ENCODE measurements at places on chromosomes 2 and 18.

DNA sequence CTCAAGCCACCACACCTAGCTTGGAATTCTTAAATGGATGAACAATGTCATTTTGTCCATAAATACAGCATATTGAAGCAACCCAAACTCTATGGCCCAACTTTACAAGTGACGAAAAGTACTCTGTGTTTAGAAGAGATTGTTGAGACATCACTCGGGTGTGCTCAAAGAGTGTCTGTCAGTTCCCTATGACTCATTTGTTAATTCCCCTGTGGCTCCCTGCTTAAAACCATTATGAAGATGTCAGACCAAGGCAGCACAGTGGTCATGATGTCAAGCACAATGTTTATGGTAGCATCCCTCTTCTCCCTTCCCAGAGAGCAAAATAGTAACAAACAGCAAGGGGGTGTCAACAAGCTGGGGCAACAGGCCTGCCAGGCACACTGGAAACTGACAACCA lies 3.0 kb downstream of the LYG1 start:
- DNase-seq, result no peak

- peak; percentile 0 for DNase-seq
Measured at GRCh38 chr18:63604791-63605567, 17.8 kb downstream of the SERPINB13 start.

- no peak for DNase-seq
Measured at GRCh38 chr2:85394261-85394681, 15.9 kb downstream of the CAPG start.

GRCh38 chr2:174606336-174606735 lies 8.7 kb upstream of the WIPF1 start:
- DNase-seq, result no peak

DNA sequence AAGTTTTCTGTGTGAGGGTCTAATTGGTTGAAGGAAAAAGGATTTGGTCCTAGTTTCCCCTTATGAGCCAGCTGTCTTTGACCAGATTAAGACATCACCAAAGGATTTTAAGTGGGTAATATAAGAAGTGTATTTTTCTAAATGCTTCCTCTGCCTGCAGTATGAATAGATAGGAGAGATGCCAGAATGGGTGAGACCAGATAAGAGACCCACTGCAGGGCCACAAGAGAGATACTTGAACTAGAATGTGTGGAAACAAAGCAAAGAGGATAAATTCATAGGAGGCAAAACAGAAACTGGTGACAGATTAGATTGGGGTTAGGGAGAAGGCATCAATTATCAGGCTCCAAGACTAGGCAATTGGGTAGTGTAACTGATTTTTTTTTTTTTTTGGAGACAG lies 1.1 kb upstream of the HDHD2 start:
- DNase-seq, result no peak

DNA sequence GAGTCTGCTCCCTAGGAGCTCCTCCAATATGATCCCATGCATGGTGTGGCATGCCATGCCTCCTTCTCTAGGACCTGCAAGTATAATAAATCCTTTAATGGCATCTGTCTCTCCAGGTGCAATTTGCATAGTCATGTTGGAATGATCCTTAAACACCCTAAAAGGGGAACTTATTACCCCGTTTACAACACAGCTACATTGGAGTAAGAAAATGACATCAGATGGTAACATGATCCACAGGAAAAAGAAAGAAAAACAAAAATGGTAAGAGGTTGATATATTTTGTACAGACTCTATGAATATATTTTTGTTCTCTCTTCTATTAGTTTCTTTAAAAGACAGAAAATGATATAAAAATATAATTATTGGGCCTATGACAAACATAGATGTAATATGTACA lies 79.0 kb downstream of the CRACDL start:
- no peak for DNase-seq

DNA sequence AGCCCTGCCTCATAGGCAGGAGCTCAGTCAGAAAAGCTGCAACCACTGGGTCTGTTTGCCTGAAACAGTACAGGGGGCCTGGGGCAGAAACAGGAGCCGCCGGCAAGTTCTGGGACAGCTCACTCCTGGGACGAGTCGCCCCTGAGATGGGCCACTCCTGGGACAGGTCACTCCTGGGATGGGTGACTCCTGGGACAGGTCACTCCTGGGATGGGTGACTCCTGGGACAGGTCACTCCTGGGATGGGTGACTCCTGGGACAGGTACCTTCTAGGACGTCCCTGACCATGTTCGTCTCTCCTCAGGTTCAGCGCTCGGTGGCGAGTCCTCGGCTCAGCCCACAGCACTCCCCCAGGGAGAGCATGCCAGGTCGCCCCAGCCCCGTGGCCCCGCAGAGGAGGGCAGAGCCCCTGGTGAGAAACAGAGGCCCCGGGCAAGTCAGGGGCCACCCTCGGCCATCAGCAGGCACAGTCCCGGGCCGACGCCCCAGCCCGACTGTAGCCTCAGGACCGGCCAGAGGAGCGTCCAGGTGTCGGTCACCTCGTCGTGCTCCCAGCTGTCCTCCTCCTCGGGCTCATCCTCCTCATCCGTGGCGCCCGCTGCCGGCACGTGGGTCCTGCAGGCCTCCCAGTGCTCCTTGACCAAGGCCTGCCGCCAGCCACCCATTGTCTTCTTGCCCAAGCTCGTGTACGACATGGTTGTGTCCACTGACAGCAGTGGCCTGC lies 51.8 kb downstream of the NTSR2 start:
- DNase-seq, result no peak

GRCh38 chr2:94759211-94759610 lies 112.0 kb upstream of the TEKT4 start:
- no peak for DNase-seq

- DNase-seq, result no peak
Measured at GRCh38 chr2:150490466-150490865, 3.0 kb upstream of the RND3 start.

GRCh38 chr2:113174376-113174750 lies 592 bp downstream of the PSD4 start:
- no peak for DNase-seq

DNA sequence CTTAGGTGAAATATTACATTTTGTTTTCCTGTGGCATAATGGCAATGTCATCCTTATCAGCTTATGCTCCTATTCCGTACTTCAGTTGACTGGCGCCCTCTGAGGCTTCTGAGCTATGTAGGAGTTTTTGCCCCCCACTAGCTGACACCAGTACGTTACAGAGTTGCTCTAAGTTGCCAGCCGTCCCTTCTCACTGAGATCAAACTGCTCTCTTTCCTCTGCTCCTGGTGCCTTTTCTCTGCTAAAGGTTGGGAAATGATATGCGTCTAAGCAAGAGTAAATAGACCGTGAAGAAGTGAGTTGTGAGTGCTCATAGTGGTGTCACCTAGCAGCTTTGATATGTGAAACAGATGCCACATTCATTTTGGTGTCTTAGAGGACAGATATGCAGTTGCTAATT lies 99.2 kb downstream of the RAPGEF4 start:
- DNase-seq, result peak; percentile 7

DNA sequence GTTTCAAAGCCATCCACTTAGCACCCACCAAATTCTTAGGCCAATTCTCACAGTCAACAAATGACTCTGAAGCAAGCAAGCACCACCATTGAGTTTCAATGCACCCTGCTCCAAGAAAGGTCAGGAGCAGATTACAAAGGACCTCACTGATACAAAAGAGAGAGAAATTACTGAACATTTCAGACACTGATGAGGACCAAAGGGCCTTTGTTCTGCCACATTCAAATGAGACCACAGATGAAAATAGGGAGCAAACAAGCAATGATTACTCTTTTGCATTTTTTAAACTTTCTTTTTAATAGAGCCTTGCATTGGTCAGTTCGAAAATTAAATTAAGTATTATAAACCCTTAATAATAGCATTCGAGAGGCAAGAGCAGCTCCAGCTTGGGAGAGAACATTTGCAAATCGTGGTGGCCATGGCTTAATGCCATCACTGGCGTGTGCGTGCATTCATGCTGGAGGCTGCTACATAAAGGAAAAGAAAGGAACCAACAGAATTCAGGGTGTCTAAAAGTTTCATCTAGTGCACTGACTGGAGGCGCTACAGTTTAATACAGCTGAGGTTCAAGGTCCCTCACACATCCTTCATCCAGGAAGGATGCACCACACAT lies 87.5 kb downstream of the KLF7 start:
- no peak for DNase-seq

GRCh38 chr2:180125245-180125962 lies 118.3 kb upstream of the CWC22 start:
- no peak for DNase-seq

DNA sequence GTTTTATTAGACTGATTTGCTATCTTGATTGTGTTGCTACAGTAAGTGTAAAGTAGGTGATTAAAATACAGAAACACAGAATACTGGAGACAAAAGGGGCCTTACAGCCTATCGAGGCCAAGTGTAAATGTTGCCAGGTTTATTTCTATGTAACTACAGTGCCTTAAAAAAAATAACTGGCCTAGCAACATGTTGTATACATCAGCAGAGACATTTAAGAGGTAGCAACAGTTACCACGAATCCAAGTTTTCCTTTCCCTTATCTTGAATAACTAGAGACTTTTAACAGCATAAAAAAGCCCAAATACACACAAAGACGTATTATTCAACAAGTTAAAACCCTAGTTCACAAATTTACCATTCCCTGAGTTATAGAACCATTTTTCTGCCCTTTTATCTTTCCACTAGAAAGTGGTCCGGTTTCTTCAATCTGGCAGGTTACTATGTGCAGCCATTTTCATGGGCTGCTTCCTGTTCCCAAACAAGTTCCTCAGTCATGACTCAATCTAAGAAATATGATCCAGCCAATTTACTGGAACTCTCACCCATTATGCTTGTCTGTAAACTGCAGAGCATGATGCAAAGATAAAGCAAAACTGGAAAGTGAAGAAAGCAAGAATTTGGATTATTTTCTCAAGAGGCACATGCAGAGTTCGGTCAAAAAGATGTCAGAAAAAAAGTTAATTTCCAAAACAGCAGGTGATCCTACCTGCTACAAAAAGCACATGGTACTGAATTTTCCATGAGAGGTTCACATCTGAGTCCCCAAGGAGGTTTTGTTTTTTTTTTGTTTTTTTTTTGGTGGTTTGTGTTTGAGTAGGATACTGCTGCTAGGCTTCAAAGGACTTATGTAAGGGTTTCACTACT lies 22.2 kb downstream of the NFE2L2 start:
- no peak for DNase-seq

GRCh38 chr2:187658952-187659525 lies 104.8 kb upstream of the TFPI start:
- no peak for DNase-seq

- peak; percentile 8 for DNase-seq
Measured at GRCh38 chr2:86221066-86221684, 21.9 kb downstream of the MRPL35 start.

- DNase-seq, result no peak
Measured at GRCh38 chr18:60445341-60445740, 72.8 kb upstream of the MC4R start.

DNA sequence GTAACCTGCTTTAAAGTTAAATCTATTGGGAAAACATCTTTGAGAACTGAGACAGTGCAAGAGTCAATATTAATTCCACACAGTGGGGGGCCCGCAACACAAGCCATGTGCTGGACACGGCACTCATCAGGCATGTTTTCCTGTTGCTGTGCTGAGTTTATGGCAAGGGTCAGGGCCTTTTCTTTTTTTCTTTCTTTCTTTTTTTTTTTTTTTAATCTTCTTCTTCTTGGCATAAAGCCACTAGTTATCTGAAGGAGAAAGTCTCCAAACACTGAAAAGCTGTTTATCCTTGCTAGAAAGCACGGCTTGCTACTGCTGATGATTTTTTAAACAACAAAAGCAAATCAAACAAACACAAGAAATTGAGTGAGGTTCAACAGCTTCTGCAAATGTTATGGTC lies 252.1 kb downstream of the ZNF521 start:
- no peak for DNase-seq

- no peak for DNase-seq
Measured at GRCh38 chr2:161422816-161423403, 6.8 kb downstream of the TBR1 start.

GRCh38 chr2:226184540-226184939 lies 615.1 kb downstream of the IRS1 start:
- no peak for DNase-seq

- no peak for DNase-seq
Measured at GRCh38 chr2:223587301-223587700, 14.9 kb downstream of the SCG2 start.

- no peak for DNase-seq
Measured at GRCh38 chr18:5600378-5601071, 56.7 kb upstream of the EPB41L3 start.

- no peak for DNase-seq
Measured at GRCh38 chr2:203498161-203498560, 36.9 kb downstream of the RAPH1 start.

DNA sequence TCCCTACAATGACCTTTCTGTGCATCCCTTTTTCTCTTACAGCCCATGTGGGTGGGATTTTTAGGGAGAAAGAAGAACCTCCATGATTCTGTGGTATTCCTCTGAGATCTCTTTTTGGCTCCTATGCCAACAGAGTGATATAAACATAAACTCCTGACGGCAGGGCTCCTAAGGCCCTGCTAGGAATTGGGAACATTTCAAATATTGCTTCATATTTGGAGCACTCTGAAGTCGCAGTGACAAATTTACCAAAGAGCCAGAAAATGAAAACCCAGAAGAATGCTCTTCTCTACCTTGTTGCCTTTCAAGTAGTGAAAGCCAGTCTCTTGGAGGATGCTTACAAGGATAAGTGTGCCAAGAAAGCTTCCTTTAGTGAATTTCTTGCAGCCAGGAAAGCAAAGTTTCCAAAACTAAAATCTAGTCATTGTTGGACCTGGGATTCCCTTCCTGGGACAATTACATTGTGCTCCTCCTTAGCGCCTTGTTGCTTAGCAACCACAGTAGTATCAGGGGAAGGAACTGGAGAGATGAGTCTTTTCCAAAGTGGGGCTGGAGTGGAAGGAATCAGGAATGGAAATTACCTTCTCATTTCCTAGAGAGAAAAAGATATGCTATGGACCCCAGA lies 7.3 kb upstream of the SETBP1 start:
- no peak for DNase-seq

DNA sequence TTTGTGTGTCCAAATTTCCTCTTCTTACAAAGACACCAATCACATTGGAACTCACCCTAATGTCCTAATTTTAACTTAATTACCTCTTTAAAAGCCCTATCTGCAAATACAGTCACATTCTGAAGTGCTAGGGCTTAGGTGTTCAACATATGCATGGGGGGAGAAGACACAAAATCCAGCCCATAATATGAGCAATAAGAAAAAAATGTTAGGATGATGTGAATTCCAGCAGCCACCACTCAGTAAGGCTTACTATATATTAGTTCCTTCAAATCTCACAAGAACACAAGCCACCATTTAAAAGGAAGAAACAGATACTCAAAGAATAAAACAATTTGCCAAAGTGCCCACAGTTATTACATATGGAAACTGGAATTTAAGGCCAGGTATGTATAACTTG lies 285.7 kb downstream of the EPHA4 start:
- no peak for DNase-seq

DNA sequence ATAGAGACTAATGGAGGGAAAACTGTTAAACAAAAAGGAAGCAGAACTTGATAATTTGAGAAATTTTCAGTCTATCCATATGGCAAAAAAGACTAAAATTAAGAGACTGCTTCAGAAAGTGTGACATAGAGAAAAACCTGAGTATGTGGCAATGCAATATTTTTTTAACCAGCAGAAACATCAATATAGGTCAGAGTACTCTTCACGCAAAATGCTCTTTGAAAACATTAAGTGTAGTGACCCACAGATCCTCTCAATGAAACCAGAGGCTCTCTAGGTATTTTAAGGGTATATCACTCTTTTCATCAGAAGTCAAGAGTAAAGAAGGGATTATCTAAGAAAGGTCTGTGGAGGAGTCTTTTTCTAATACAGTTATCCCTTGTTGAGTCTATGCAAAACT lies 1394.8 kb downstream of the DSC3 start:
- no peak for DNase-seq

All from NCI-H187 (cell line).